Large intestine (tissue), 12 donors: ENCODE measurements at places on chromosomes 2 and 18. TPM values are rescaled to one million over a fixed set of nuclear protein-coding genes. Genes with fewer than 3 reads are reported as not detected.

The HES6 gene
- 24.4 TPM for polyA plus RNA-seq

The NRP2 gene
- polyA plus RNA-seq, result 37.2 TPM

GRCh38 chr2:11919953-11920352, 173.5 kb downstream of the LPIN1 start:
- no peak overlapping the region for H3K27ac ChIP-seq
- no peak for DNase-seq
- no peaks in the 10 kb centered on the region for H3K4me1 ChIP-seq

- no peak for DNase-seq
- no peak overlapping the region for H3K4me3 ChIP-seq
- H3K27ac ChIP-seq, result no peak overlapping the region
- no peaks in the 10 kb centered on the region for H3K27me3 ChIP-seq
- H3K4me1 ChIP-seq, result no peaks in the 10 kb centered on the region
Observed at GRCh38 chr2:43238813-43239212, 12.4 kb upstream of the ZFP36L2 start.

DNA sequence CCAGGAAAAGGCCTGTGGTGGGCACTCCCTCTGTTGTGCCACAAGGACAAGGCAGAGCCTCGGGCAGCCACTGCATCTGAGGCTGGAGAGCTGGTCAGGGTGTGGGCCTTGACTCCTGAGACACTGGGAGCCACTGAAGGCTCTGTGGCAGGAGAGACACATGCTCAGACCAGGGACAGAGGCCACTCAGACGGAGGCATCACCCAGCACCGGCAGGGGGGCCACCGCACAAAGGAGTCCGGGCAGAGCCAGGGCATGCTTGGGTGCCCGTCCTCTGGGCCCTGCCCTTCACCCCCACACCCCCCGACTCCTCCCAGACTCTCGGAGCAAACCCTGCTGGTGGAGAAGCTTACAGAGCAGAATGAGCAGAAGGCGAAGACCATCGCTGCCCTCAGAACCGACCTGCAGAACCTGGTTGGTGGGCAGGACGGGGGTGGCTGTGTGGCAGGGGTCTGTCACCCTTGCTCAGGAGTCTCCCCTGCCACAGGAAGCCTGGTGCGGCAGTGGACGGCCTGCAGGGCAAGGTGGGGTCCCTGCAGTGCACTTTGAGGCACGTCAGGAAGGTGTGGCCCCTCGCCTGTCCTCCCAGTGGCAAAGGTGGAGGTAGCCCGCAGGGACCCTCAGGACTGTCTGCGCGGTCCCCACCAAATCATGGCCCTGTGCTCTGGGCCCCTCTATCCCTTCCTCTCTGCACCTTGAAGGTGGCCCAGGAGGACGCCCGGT, 26.0 kb downstream of the CROCC2 start:
- H3K27ac ChIP-seq, result no peak overlapping the region
- no peaks in the 10 kb centered on the region for H3K27me3 ChIP-seq
- no peak for DNase-seq
- H3K4me1 ChIP-seq, result no peaks in the 10 kb centered on the region
- no peaks in the 10 kb centered on the region for H3K36me3 ChIP-seq

GRCh38 chr2:54858021-54858681, 134.7 kb downstream of the EML6 start:
- no peaks in the 10 kb centered on the region for H3K27me3 ChIP-seq
- H3K36me3 ChIP-seq, result no peaks in the 10 kb centered on the region
- H3K27ac ChIP-seq, result no peak overlapping the region
- no peak overlapping the region for H3K4me3 ChIP-seq
- DNase-seq, result no peak

DNA sequence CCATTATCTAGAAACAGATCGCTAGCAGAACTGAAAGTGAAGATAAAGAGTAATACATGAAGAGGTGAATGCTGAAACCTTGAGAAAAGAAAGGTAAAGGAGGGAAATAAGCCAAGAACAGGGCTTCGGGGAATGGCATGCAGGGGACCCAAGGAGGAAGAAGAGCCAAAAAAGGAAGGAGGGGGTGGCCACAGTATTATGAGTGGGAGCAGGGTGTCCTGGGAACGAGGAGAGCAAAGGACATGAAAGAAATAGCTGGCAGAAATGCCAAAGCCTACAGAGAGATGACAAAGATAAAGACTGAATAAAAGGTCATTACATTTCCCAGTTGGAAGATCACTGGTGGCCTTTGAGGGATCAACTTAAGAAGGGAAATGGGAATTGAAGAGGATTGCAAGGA, 82.9 kb downstream of the ACTR3 start:
- H3K27me3 ChIP-seq, result no peaks in the 10 kb centered on the region
- no peaks in the 10 kb centered on the region for H3K36me3 ChIP-seq
- DNase-seq, result no peak
- H3K27ac ChIP-seq, result no peak overlapping the region
- H3K4me1 ChIP-seq, result peaks cover 9% of the 10 kb centered on the region

DNA sequence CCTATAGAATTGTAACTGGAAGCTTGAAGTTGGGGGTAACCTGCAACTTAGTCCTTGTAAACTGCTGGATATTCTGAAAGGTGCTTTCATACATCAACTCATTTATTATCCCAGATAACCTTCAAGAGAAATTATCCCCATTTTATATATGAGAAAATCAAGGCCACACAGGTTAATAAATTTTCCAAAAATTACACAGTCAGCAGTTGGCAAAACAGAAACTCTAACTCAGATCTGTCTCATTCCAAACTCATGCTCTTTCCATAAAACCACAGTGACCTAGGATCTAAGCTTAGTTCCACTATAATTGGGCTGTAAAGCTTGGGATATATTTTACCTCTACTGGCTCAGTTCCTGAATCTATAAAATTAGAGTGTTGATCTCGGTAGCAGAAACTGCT, 167.6 kb upstream of the DDX18 start:
- no peaks in the 10 kb centered on the region for H3K27me3 ChIP-seq
- H3K4me3 ChIP-seq, result no peak overlapping the region
- no peak for DNase-seq
- H3K27ac ChIP-seq, result no peak overlapping the region

- H3K4me1 ChIP-seq, result no peaks in the 10 kb centered on the region
- H3K27me3 ChIP-seq, result no peaks in the 10 kb centered on the region
- H3K36me3 ChIP-seq, result no peaks in the 10 kb centered on the region
- H3K4me3 ChIP-seq, result no peak overlapping the region
- no peak overlapping the region for H3K27ac ChIP-seq
Observed at GRCh38 chr2:156883804-156884203, 373.7 kb upstream of the GALNT5 start.

GRCh38 chr2:231189171-231189530, 9.3 kb upstream of the ARMC9 start:
- H3K4me3 ChIP-seq, result no peak overlapping the region
- no peaks in the 10 kb centered on the region for H3K27me3 ChIP-seq
- no peak overlapping the region for H3K27ac ChIP-seq
- H3K4me1 ChIP-seq, result peaks cover 11% of the 10 kb centered on the region

DNA sequence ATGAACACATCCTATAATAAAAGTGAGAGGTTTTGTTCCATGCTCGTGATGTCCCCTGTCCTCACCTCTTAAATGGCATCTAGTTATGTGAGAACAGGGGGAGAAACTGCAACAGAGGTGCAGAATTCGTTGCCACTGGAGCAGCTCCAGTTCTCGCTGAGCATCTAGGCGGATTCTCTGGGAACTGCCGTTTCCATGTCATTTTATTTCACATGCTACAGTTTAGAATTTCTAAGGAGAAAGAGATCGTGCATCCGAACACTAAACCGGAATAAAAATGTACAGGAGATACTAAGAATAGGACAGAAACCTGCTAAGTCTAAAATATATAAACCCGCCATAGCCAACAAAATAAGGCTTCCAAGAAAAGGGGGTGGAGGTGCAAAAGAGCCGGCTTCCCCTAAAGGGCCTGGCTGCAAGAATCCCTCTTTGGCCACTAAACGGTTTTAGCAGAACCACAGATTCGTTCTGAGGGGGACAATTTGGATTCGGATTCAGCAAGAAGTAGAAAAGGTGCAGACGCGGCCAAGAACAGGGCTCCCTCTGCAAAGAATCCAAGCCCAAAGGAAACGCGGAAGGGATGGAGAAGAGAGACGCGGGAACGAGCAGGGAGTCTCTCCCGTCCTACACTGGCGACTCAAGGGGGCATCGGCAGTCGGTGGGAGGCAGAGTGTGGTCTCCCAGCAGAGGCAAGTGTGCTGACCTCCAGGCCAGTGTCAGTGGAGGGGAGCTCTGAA, 1.3 kb downstream of the TMEM163 start:
- peaks cover 5% of the 10 kb centered on the region for H3K4me1 ChIP-seq
- DNase-seq, result no peak
- no peaks in the 10 kb centered on the region for H3K36me3 ChIP-seq
- no peak overlapping the region for H3K4me3 ChIP-seq
- peaks cover 82% of the 10 kb centered on the region for H3K27me3 ChIP-seq

The TMEM127 gene
- polyA plus RNA-seq, result 40.9 TPM

DNA sequence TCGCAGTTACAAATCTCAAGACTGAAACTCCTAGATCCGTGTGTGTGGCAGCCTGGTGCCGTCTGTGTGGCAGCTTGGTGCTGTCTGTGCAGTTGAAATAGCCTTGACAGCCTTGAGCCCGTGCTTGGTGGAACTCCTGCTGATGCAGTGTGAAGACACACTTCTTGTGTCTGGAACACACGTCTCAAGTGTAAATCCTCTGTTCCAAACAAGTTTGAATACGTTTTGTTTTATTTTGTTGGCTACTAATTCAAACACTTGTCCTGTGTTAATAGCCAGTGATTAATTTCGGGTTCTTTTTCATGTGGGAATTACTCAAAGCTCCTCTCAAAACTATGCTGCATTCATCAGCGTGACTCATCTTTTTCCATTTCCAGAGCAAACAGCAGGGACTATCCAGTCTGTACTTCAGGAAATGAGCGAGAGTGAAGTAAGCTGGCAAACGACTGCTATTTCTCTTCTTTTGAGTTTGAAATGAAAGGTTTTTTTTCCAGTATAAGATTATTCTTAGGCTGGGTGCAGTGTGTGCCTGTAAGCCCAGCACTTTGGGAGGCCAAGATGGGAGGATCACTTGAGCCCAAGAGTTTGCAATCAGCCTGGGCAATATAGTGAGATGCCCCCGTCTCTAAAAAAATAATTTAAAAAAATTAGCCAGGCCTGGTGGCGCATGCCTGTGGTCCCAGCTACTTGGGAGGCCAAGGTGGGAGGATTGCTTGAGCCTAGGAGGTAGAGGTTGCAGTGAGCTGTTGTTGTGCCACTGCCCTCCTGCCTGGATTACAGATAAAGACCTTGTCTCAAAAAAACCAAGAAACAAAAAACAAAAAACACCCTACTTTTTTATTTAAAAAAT, 152.9 kb downstream of the SPP2 start:
- no peak overlapping the region for H3K4me3 ChIP-seq
- H3K27me3 ChIP-seq, result no peaks in the 10 kb centered on the region
- H3K36me3 ChIP-seq, result no peaks in the 10 kb centered on the region
- no peaks in the 10 kb centered on the region for H3K4me1 ChIP-seq
- no peak for DNase-seq
- no peak overlapping the region for H3K27ac ChIP-seq

DNA sequence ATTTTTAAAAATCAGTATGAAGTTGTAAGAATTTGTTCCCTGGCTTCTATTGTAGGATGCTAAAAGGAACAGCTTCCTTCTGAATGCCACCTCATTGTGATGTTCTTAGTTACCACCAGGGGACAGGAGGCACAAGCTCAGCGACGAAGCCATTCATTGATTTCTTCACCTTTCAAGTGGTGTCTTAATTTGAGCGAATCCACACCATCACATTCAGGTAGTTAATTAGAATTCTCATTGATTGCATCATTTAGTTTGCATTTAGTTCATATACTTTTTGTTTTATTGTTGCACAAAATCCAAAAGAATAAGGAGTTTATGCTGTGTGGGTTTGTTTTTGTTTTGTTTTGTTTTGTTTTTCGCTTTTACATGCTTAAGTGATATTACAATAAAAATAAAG, 23.1 kb downstream of the CYP27C1 start:
- H3K27ac ChIP-seq, result no peak overlapping the region
- no peaks in the 10 kb centered on the region for H3K36me3 ChIP-seq
- H3K4me1 ChIP-seq, result no peaks in the 10 kb centered on the region
- no peak for DNase-seq
- H3K4me3 ChIP-seq, result no peak overlapping the region
- no peaks in the 10 kb centered on the region for H3K27me3 ChIP-seq

The CXCR1 gene
- polyA plus RNA-seq, result 0.01 TPM

- H3K4me3 ChIP-seq, result no peak overlapping the region
- H3K27ac ChIP-seq, result no peak overlapping the region
- no peak for DNase-seq
- no peaks in the 10 kb centered on the region for H3K27me3 ChIP-seq
- H3K4me1 ChIP-seq, result peaks cover 19% of the 10 kb centered on the region
Observed at GRCh38 chr2:28678944-28679343, 72.7 kb upstream of the PPP1CB start.

GRCh38 chr2:123101434-123101833, 923.7 kb upstream of the CNTNAP5 start:
- no peaks in the 10 kb centered on the region for H3K36me3 ChIP-seq
- no peaks in the 10 kb centered on the region for H3K4me1 ChIP-seq
- H3K4me3 ChIP-seq, result no peak overlapping the region
- no peaks in the 10 kb centered on the region for H3K27me3 ChIP-seq

- H3K36me3 ChIP-seq, result peaks cover 2% of the 10 kb centered on the region
- H3K4me3 ChIP-seq, result no peak overlapping the region
- DNase-seq, result no peak
- no peaks in the 10 kb centered on the region for H3K4me1 ChIP-seq
- no peaks in the 10 kb centered on the region for H3K27me3 ChIP-seq
Observed at GRCh38 chr2:202510911-202511310, 123.9 kb upstream of the FAM117B start.

DNA sequence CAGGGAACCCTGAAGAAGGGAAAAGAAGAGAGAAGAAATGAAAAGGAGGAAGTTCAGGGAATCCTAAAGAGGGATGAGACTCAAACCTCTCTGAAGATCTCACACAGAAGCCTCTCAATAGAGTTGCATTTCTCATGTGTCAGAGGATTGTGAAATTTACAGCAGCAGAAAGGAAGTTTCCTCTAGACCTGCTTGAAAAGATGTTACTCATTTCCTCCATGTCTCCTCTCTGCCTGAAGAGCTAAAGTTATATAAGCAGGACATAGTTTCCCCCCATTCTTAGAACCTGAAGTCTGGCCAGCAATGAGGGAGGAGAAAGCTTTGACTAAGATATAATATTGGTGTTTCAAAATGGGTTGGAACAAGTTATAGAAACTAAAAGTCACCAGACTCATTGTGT, 1155.6 kb downstream of the LRP1B start:
- H3K27ac ChIP-seq, result no peak overlapping the region
- no peaks in the 10 kb centered on the region for H3K36me3 ChIP-seq
- H3K4me1 ChIP-seq, result no peaks in the 10 kb centered on the region
- no peaks in the 10 kb centered on the region for H3K27me3 ChIP-seq
- DNase-seq, result no peak

The TCF23 gene
- polyA plus RNA-seq, result 0.10 TPM
